Thoracic aorta (tissue), 2 donors: ENCODE measurements at places on chromosomes 5 and 9.

DNA sequence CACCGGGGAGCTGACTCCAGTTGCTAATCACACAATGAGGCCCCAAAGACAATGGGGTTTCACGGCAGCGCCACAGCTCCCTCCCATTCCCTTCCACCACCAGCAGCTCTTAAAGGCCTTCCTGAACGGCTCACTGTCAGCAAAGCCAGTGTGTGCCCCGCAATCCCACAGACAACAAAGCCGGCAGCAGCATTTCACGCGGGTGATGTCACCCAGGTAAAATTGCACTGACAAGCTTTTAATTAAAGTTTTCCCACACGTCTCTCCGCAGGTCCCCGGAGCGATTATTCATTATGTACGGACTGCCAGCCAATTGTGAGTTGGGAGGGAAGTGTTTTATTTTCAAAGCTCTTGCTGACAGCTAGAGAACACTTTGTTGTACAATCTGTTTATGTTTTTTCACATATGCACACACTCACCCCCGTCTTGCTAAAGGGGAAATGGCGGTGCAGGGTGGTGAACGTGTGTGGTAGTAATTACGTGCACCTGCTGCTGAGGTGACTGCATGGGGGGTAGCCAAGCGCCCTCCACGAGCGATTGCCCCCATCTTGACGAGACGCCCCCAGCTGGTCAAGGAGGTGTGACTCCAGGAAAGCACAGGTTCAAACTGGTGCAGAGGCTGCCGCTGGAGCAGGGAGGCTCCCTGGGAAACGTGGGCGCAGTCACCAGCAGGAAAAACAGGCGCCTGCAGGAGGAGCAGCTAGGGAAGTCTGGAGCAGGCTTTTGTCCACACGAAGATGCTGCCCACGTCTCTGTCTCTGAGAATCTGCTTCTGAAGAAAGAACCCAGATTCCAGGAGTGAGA is 65.0 kb downstream of the IRX2 start:
- DNase-seq: no peak

DNA sequence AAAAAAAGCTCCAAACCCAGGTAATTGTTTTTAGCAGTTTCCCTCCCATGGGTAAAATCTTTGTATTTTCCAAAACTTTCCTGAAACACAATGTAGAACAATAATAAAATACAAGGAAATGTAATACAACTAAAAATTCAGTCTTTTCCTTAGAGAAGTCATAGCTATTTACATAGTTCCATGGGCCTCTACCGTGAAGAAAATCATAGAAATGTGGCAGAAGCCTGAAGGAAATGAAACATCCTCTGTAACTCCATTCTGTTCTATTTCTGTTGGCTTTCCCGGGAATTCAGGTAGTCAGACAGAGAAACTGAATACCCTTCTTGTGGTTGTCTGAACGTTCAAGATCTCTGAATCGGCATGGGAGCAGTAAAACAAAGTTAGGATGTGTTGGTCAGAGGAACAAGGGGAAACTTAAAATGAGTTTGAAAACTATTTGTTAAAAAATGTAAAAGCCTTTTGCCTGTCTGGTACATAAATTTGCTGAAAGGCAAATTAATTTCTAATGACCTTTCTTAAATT is 202.4 kb upstream of the ZNF608 start:
- DNase-seq: no peak

GRCh38 chr9:38344566-38345324 is 47.8 kb upstream of the ALDH1B1 start:
- DNase-seq: no peak

- no peak for DNase-seq
Observed at GRCh38 chr5:143156086-143156485, 247.4 kb downstream of the NR3C1 start.

GRCh38 chr5:133714161-133714915 is 102.0 kb upstream of the FSTL4 start:
- no peak for DNase-seq

DNA sequence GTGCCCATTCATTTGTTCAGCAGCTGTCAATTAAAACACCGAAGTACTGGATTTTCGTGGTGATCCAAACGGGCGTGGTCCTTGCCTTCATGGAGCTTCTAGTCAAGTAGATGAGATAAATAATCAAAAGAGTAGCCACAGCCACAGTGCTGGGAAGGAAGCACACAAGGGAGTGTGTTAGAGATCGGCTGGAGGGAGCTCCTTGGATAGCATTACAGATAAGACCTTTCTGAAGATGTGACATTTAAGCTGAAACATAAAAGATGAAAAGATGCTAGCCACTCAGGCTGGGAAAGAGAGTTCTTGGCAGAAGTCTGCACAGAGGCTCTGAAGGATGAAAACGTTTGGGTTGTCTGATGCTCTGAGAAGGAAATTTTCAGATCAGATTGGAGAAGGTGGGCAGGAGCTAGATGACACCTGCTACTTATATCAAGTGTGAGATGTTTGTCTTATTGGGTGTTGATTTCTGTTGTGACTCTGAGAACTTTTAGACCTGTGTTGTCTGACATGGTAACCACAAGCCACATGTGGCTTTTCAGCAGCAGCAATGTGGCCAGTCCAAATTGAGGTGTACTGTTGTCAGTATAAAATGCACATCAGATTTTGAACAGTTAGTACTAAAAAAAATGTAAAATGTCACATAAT is 123.9 kb downstream of the TLE4 start:
- no peak for DNase-seq
